Daoy (cell line): ENCODE measurements at places on chromosomes 11 and 22. TPM values are rescaled to one million over a fixed set of nuclear protein-coding genes. Genes with fewer than 3 reads are reported as not detected.

FAM181B gene
- 0.23 TPM in 1 of 2 replicates, not detected in the other for total RNA-seq

DRD4 gene
- total RNA-seq, result not detected in 2 replicates

GRCh38 chr11:11864803-11865202 is 23.0 kb downstream of the USP47 start:
- DNase-seq, result no peak

GRCh38 chr11:107014871-107015270 is 3.4 kb downstream of the GUCY1A2 start:
- DNase-seq, result no peak

- peak; percentile 35 for DNase-seq
Measured at GRCh38 chr11:100908746-100909145, 220.9 kb downstream of the PGR start.

- no peak for DNase-seq
Measured at GRCh38 chr11:34006876-34007275, 44.7 kb upstream of the CAPRIN1 start.

DEFB131B gene
- total RNA-seq, result not detected in 2 replicates

SNX15 gene
- total RNA-seq, result 15.8 and 17.9 TPM in 2 replicates

DNA sequence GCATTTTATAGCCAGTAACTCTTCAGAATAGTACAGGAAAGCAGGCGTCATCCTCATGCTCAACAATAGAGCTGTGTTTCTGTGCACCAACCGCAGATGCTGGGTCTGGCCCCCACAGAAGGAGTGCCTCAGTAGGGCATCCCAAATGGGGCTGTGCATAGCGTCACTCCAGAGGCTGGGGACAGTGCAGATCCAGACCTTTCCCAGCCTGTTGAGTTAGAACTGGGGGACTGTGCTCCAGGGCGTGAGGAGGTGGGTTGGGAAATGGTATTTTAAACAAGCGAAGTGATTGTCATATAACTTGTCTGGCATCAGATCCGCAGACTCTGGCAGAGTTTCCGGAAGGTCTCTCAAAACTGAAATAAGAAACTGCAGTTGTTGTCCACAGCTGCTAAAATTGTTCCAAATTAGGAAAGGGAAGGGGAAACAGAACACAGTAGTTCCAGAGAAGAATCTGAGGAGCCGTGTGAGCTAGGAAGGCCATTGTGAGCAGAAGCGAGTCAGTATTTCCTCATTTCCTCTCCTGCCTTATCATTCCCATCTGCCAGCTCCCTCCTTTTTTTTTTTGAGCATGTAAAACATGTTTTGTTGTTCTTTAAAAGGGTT is 52.2 kb downstream of the JAM3 start:
- DNase-seq, result peak; percentile 48

DNA sequence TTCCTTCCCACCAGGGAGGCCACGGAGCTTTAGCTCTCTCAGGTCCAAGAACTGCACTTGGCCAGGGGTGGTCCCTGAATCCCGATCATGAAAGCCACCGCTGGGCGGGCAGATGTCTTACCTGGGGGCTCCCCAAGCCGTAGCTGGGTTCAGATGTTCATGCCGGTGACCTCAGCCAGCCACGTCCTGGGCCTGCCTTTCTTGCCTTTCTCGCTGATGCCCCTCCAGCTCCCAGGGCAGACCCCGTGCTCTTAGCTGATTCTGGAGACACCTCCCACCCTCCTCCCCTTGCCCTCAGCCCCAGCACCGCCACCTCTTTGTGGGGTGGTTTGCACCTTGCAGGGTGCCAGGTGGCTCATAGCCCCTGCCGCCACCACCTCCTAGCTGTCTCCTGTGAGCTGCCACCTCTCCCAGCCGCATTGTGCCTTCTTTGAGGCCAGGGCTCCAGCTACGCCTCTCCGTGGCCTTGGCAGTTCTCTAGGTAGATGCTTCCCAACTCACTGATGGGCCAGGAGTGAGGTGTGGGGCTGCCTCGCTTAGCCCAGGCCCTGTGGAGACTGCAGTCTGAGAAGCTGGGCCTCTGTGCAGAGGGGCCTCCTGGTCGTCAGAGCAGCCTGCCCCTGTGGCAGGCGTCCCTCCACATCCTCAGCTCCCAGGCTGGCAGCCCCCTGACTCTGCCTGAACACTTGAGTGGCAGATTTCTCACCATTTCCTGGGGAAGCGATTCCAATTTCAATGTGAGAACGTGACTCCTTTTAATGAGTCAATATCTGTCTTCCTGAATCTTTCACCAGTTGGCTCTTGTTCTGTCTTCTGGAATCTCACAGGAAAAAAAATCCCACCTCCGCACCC is 97.6 kb upstream of the B3GAT1 start:
- no peak for DNase-seq

GRCh38 chr11:124799348-124800225 is 619 bp downstream of the MSANTD2 start:
- DNase-seq, result peak; percentile 41

GRCh38 chr11:29562183-29562582 is 454.6 kb downstream of the KCNA4 start:
- no peak for DNase-seq

DNA sequence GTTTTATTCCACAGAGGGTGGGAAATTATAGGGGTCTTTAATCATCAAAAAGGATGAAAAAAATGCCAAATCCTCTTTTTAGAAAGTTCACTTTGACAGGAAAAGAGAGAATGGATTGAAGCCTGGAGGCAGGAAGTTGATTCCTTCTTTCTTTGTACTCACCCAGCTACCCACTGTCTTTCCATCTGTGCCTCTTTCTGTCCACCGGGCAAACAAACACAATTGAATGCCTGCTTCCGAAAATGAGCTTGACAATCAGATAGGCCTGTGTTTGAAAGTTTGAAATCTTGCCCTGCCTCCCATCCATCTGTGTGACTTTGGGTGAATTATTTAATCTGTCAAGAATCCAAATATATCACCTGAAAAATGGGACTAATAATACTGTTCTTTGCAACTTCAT is 81.1 kb downstream of the SCN3B start:
- no peak for DNase-seq

- no peak for DNase-seq
Measured at GRCh38 chr11:492427-493226, 14.4 kb downstream of the RNH1 start.

DNA sequence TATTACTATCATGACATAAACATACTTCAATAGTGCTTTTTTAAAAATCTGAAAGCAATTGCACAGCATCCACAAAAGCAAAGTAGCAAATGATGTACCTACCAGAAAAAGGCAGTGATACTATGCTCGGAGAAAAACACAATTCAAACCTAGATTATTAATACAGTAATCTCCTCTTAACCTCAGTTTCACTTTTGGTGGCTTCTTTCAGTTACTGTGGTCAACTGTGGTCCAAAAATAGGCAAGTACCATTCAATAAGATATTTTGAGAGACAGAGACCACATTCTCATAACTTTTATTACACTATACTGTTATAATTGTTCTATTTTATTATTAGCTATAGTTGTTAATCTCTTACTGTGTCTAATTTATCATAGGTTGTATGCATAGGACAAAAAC is 20.8 kb downstream of the KCNA4 start:
- no peak for DNase-seq

DNA sequence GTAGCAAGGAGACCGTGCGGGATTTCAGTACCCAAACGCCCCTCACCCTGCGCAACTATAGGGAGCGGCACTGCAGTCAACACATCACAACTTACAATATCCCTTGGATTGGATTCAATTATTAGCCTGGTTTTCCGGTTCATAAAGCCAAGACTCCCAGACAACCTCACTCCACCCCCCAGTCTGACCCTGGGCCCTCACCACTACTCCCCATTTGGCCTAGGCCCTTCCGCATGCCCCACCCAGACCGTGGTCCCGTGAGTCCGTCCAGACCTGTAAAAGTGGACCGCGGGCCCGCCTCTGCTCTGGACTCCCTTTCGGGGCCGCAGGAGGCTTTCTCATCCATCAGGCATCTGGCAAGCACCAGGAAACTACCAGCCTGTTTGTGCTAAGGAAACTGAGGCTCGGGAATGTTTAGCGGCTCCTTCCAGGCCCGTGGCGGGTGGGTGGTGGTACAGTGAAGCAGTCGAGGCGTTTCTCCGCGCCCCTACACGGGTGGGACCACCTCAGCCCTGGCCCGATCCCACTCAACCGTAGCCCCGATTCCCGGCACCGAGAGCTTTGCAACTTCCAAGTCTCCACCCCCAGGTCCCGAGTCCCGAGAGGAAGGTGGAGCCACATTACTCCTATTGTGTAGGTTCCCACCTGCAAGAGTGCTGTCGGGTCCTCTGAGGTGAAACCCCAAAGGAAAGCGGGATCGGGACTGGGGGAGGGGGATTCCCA is 679 bp upstream of the DPP3 start:
- DNase-seq, result peak; percentile 22

- DNase-seq, result peak; percentile 47
Measured at GRCh38 chr22:36237462-36238372, 1.6 kb downstream of the APOL2 start.

MPPED2 gene
- total RNA-seq, result 0.74 TPM in 1 of 2 replicates, not detected in the other

DNA sequence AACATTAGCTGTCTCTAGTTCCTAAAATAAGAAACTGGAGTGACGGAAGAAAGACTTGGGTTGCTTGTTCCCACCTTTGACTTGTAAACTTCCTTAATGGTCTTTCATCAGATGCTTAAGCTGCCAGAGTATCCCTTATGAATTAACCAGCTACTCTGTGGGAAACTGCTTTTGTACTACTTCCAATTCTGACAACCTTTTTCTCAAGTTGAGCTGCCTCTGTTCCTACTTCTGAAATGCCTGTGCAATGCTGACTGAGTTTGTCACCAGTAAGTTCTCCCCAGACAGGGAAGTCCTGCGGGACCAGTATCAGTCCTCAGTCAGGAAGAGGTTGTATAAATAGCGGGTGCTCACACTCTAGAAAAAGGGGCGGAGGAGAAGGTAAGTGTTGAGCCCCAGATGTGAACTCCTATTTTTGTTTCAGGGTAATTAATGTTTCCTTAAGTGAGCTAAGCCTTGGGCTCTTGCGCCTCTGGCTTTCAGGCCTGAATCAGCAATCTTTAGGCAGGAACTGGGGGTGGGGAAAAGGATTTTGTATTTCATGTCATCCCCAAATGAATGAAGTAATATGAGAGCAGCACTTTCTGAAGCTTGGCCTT is 67.2 kb downstream of the CECR2 start:
- DNase-seq, result no peak

CHRM1 gene
- total RNA-seq, result not detected in 2 replicates

SYCE3 gene
- total RNA-seq, result 0.51 TPM in 1 of 2 replicates, not detected in the other

TSKU gene
- 25.1 and 26.3 TPM in 2 replicates for total RNA-seq

GRCh38 chr22:19723232-19723982 is at the start of gene GP1BB:
TSS of gene GP1BB (plus strand) at chr22:19723539. CDS start at chr22:19723570, 31 bp downstream.
- no peak for DNase-seq

GRCh38 chr11:77630157-77630710 is 7.4 kb downstream of the CLNS1A start:
- no peak for DNase-seq

DUSP8 gene
- total RNA-seq, result 0.69 and 1.2 TPM in 2 replicates

DNA sequence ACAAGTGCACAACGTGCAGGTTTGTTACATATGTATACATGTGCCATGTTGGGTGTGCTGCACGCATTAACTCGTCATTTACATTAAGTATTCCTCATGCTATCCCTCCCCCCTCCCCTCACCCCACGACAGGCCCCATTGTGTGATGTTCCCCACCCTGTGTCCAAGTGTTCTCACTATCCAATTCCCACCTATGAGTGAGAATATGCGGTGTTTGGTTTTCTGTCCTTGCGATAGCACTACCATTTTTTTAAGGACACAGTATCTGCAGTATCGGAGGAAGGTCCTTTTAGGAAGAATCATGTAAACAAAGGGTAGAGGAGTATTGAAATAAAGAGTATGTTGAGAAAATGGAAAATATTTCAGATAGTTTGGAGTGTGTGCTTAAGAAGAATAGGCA is 25.9 kb downstream of the PDE3B start:
- no peak for DNase-seq

DNA sequence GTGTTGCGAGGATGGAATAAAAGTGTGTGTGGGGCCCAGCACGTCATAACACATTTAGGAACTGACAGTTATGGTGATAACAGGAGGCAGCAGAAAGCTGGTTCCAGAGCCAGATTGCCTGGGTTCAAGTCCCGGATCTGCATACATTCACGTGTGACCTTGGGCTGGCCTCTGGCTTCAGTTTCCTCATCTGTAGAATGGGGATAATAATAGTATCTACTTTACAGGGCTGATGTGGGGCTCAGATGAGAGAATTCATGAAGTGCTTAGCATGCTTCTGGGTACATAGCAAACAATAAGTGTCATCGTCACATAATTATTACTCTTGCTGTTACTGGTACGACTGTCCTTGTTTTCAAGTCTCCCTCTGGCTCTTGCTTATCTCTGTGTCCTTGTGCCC is 97.3 kb downstream of the KIAA1671 start:
- DNase-seq, result no peak

LARGE1 gene
- 9.1 and 18.0 TPM in 2 replicates for total RNA-seq

DNA sequence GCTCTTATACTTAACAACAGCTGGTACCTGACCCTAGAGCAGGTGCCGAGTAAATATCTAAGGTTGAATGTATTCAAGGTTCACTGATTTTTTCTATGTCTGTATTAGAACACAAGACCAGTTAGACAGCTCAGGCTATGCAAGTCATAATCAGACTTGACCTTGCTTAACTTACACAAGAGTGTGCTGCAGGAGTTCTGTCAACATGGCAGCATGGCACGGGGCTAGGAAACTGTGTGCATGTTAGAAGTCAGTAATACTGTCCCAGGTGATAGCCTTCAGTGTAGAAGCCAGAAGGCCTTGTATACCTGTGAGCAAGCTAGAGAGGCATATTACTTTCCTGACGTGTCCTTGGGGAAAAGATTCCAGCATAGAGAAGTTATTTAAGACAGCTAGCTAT is 253.1 kb downstream of the FAT3 start:
- DNase-seq, result no peak

GRCh38 chr22:35782504-35782903 is 64.8 kb downstream of the APOL5 start:
- no peak for DNase-seq

LMO1 gene
- 2.1 TPM in 1 of 2 replicates, not detected in the other for total RNA-seq

DNA sequence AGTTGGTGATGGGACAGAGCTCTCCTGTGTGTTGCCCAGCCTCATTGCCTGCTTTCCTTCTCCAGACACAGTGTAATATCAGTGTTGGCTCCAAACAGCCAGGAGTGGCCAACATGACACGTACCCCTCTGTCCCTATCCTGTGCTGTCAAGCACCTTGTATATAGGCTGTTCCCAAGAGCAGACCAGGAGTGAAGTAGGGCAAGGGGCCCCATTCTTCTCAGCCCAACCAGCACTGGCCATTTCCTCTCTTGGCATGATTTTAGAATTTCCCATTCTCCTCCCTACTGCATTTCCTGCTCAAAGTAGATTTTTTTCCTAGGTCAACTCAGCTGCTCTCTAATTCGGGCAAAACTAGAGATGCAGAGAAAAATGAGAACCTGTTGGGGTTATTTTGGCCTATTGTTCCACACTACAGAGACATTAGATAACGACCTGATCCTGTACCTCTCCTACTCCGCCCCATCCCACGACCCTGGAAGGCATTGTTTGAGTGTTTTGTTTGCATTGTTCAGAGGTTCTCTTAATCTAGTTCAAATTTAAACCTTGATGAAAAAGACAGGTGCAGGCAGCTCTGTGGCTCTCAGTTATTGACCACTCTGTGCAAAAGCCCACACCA is 95.6 kb downstream of the RASSF10 start:
- no peak for DNase-seq

GRCh38 chr11:92838759-92839310 is 130.6 kb upstream of the MTNR1B start:
- DNase-seq, result no peak
